SK-MEL-5 (cell line): ENCODE measurements at places on chromosomes 11 and 22. TPM values are rescaled to one million over a fixed set of nuclear protein-coding genes. Genes with fewer than 3 reads are reported as not detected.

GRCh38 chr11:7509966-7510365, 3.8 kb upstream of the PPFIBP2 start:
- DNase-seq, result no peak

DNA sequence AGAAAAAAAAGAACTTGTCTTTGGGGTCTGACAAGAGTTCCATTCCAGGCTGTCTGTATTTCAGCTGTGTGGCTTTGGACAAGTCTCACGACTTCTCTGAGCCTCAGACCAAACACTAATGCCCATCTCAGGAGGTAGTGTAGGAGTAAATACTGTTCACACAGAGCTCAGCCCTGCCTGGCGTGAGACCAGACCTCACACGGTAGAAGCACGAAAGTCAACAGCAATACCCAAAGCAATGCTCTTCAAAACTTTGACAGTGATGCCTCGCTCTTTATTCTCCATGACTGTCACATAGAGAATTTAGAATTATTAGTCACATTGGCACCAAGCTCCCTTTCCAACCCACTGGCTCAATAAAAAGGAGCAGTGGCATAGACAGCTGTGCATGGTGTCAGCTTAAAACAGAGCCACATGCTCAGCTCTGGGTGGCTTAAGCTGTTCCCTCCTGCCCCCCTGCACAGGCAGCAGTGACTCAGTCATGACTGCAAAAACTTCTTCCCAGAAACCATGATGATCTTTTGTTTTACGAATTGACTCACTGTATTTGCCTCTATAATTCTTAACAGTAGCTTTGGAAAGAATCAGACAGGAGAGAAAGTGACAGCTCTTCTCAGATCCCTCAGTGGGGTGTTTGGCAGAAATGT, 74.0 kb upstream of the PHF21B start:
- DNase-seq, result no peak

GRCh38 chr11:96126917-96127595, 203.1 kb upstream of the MTMR2 start:
- DNase-seq, result no peak

Gene CFAP68
- 39.3 and 40.6 TPM in 2 replicates for total RNA-seq

Gene LGALS12
- not detected in 2 replicates for total RNA-seq

Gene KCNQ1OT1
- total RNA-seq, result 0.48 and 0.56 TPM in 2 replicates

Gene DBX1
- not detected in 2 replicates for total RNA-seq

Gene C11orf87
- total RNA-seq, result not detected in 2 replicates
